ENCODE measurements at places on chromosomes 7 and 10.

DNA sequence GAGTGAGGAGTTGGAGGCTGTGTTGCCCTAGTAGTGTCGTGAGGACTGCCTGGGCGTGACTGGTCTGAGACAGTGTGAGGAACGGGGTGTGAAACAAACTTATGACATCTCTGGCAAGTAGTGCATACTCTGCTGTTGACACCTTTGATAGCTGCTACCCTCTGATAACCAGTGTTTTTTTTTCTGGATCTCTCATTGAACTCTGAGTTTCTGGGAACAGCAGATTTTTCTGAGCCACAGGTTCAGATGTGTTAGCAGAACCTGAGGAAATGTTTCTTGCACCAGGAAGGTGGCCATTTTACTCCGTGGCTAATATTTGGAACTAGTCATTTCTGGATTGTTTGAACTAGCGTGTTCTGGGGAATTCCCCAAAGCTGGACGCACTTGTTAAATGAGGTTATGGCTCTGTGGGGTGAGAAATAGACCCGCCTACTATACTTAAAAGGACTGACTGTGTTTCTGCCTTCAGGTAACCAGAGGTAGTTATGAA, 52.9 kb downstream of the AUTS2 start:
- no peak for DNase-seq

DNA sequence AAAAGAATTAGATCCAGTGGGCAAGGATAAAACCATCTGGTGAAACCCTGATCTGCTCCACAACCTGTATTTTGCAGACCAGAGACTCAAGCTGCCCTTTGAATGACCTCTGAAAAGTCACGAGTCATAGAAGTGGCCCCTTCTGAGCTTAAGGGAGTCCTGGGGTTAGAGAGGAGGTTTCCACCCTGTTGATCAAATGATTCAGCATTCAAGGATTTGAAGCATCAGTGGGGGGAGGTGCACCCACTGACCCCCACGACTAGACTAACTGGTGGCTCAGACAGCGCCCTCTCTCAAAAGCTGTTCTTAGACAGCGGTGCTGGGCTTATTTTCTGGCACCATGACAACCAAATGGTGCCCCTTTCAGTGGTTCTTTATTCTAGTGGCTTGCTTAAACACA, 44.3 kb downstream of the PLCE1 start:
- no peak for DNase-seq

- no peak for DNase-seq
These were observed 681.1 kb upstream of the AUTS2 start for GRCh38 chr7:68917041-68917651.

DNA sequence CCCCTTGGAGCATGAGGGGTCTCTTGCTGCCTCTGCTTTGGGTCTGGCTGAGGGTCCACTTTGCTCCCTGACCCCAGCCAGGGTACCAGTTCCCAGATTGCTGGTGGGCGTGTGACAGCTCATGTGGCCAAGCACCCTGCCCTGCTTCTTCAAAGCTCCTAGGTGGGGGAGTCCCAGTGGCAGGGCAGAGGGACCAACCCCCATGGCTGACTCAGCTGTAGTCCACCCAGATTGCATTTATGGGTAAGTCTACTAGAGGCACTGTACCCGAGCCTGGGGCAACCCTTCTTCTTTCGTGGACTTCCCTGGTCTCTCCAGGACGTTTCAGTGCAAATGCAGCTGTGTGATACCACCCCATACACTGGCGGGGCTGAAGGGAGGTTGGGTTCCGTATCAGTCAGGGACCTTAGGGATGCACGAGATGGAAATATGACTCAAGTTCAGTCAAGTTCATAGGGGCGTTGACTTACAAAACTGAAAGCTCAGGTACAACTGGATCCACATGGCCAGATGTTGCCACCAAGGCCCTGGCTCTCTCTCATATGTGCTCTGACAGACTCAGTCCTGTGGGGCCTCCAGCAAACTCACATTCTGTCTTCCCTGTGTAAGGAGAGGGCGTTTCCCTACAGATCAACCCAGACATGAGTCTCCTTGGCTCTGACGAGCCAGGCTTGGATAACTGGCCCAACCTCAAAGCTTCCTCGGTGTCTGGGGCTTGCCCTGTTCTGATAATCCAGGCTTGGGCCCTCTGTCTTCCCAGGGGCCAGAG, 13.6 kb downstream of the PTPRE start:
- DNase-seq = no peak

- DNase-seq = no peak
These were observed 82.0 kb downstream of the SND1 start for GRCh38 chr7:127733986-127734385.

DNA sequence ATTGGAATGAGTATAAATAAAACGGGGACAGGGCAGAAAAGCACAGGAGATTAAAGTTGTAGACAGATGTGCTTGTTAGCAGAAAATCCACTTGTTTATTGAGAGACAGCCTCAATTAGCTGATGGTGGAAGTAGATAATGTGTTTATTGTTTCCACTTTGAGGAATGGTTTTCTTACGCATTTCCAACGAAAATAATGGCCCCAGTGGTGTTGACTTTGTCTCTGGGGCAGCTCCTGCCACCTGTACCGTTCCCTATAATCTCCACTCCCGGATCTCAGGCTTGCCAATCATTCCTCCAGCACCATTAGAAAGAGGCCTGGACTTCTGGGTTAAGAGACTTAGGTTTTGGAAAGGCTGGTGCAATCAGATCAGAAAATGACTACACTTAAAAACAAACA, 638.7 kb downstream of the PARD3 start:
- DNase-seq = no peak

DNA sequence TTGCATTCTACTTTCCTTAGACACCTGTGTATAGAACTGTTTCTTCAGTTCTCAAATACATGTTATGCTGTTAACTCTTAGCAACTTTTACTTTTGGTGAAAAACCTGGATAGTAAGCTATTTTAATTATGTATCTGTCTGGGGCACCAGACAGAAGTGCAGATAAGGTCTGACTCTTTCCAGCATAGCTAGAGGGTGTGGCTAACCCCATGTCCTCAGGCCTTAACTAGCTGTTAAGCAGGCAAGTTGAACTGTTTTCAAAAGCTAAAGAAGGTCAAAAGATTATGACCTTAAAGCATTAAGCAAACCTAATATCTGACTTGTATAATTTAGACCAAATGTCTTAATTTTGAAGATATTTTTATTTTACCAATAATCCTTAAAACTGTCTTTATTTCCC, 45.1 kb upstream of the INHBA start:
- no peak for DNase-seq

- no peak for DNase-seq
These were observed 56.4 kb downstream of the SGMS1 start for GRCh38 chr10:50567384-50567783.

GRCh38 chr7:27129729-27130539, 623 bp downstream of the HOXA4 start:
- peak; percentile 74 for DNase-seq

DNA sequence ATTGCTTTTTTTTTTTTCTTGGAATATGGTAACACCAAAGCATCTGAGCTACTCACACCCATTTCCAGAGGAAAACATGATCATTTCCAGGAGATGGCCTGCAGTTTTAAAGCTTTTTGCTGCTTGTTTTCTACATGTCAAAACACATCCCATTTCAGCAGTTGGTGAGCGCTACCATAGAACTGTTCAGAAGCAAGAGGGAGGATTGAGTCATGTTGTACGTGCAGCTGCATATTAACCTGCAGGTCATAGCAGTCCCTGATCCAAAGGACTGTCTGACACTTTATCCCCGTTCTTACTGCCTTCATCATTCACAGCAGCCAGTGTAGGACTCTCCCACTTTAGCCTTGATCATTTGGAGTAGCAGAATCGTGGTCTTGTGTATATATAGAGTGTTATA, 124.6 kb downstream of the AUTS2 start:
- no peak for DNase-seq

- no peak for DNase-seq
These were observed 17.7 kb upstream of the TTYH3 start for GRCh38 chr7:2613931-2614600.

- no peak for DNase-seq
These were observed 88.8 kb upstream of the ZMIZ1 start for GRCh38 chr10:78979938-78980337.

GRCh38 chr10:33260403-33261149, 73.9 kb downstream of the NRP1 start:
- DNase-seq = no peak

DNA sequence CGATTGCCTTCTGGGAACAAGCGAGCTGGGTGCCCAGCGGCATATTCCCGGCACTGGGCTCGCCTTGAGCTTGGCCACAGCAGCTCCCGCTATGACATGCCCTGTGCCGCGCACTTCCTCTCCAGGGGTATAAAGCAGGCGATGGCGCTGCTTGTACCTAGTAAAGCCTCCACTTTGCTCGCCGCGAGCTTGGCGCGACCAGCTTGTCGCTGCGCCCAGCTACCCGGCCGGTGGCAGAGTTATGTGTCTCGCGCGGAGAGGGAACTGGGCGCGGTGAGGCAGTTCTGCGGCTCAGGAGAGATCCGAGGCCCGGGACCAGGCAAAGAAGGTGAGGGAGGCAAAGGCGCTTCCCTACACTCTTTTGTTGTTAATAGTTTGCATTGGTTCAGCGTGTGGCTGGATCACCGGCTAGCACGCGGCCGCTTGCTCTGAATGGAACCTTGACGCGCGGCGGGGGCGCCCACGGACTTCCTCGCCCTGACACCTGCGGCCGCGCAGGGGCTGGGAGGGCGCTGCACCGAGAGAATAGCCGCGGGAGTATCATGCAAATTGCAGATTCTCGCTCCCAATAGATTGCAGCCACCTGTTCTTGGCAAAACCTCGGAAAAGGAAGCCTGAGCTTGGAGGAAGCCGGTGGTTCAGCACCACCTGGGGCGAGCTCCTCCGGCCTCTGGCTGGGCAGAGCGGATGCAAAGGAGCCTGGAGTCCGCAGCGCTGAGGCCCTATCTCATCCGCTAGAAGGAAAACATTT, 3.0 kb upstream of the BUB3 start:
- DNase-seq = no peak

- no peak for DNase-seq
These were observed 7.2 kb downstream of the RNF133 start for GRCh38 chr7:122691569-122692235.

GRCh38 chr10:42989481-42989921, 87.4 kb upstream of the RET start:
- no peak for DNase-seq

GRCh38 chr7:79789584-79790345, 336.3 kb upstream of the MAGI2 start:
- no peak for DNase-seq

- DNase-seq = no peak
These were observed 27.2 kb downstream of the CCM2 start for GRCh38 chr7:45026984-45027773.

GRCh38 chr10:32357056-32357735, 10.2 kb upstream of the EPC1 start:
- DNase-seq = no peak

- DNase-seq = peak; percentile 83
These were observed 110.4 kb downstream of the PON1 start for GRCh38 chr7:95213809-95214492.

DNA sequence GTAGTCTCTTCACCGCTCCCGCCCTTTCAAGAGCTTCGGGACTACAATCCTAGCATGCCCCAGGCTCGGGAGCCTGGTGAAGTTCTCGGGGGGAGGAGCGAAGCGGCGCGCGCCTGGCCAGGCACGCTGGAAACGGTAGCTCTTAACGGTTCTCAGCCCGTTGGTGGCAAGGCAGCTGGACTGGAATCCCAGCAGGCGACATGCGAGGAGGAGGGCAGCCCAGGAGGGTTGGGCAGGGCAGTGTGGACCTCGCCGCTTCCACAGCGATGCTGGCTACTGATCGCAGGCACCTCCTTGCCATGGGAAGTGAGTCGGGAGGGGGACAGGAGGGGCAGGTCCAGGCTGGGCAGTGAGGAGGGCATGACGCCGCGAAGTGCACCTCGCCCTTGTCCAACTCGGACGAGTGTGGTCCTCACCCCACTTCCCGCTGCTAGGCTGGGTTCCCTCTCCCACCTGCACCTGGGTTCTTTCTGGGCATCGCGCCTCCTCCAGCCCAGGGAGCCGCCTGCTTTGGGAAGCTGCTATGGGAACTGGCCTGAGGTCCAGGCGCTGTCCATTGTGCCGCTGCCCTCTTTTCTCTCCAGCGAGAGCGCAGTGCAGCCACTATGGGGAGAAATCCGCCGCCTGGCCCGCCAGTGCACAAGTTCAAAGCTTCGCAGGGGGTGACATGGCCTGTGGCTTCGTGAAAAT, 367.8 kb upstream of the NUPR2 start:
- no peak for DNase-seq

DNA sequence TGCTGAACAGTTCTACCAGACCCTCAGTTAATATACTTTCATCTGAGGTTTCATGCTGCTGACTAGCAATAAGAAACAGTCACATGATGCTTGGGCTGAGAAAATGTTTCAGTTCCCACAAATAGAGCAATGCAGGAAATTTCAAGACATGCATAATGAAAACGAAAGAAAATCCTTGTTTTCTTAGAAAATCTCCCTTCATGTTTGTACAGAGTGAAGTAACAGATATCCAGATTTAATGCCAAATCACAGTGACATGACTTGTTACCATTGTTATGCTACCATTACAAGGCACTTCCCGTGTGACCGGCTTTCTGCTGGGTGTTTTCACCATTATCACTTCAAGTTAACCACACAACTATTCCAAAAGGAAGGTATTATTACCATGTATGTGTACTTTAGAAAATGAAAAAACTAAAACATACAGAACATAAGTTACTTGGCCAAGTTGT, 121.7 kb downstream of the DOCK4 start:
- no peak for DNase-seq

DNA sequence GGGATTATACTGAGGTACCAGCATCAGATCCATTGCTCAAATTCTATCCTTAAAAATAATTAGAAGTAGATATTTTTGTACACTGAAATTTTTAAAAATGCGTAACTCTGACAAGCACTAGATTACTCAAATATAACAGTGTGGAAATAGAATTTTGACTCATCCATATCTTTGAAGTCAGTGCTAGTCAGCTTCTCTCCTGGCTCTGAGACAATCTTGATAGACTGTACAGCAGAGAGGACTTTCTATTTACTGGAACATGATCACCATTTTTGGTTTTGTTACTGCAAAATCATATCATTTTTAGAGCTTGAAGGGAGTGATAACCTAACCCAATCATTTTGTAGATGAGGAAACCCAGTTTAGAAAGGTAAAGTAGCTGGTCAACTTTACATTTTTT, 195.0 kb downstream of the MTERF1 start:
- no peak for DNase-seq

DNA sequence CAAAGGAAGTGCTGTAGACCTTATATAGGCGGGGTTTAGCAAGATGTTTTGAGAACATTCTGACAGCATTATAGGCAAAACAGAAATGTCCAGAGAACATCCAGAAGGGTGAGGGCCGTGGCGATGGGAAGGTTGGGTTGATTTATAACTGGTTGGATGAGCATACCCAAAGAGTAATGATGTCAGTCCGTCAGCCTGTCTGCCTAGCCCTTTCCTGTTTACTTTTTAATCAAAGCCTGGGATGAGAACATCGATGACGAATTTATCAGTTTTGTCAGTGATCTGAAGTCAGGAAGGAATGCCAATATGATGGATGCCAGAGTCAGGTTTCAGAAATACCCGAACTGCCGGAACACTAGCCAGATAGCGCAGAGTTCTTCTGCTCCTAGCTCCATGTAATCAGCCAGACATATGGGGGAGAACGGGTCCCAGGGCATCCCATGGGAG, 33.8 kb upstream of the TRIM8 start:
- DNase-seq = no peak

GRCh38 chr10:81068460-81068859, 530.8 kb downstream of the SH2D4B start:
- DNase-seq = no peak

- DNase-seq = peak; percentile 70
These were observed 587 bp downstream of the HOXA10 start for GRCh38 chr7:27173511-27173955.
